Purkinje cell (primary cell): ENCODE measurements at places on chromosomes 11 and 22. TPM values are rescaled to one million over a fixed set of nuclear protein-coding genes. Genes with fewer than 3 reads are reported as not detected.

Gene OR8G5
- polyA plus RNA-seq = not detected in 2 replicates

Gene OR4C45
- polyA plus RNA-seq = not detected in 2 replicates

Gene TNNI2
- polyA plus RNA-seq = not detected in 2 replicates

Gene NLRP14
- polyA plus RNA-seq = 0.07 TPM in 1 of 2 replicates, not detected in the other

Gene ST14
- polyA plus RNA-seq = not detected in 2 replicates

Gene CNIH2
- 5.1 and 9.1 TPM in 2 replicates for polyA plus RNA-seq

Gene ZFPL1
- 11.0 and 14.9 TPM in 2 replicates for polyA plus RNA-seq

Gene APOBEC3B
- polyA plus RNA-seq = not detected in 2 replicates
